ENCODE measurements at places on chromosomes 12 and 14.

DNA sequence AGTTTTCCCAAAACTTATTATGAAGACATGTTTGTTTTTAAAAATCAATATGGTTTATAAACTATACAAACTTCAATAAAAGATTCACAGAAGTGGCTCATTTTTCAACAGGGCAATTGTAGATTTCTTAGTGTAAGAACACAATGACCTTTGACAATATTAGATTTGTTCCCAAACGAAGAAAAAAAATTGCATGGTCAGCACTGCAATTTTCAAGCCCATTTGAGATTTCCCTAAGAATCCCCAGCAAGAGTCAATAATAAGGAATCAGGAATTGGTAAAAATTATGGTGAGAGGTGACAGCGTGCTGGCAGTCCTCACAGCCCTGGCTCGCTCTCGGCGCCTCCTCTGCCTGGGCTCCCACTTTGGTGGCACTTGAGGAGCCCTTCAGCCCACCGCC is 145.8 kb downstream of the DERA start:
- DNase-seq: no peak

DNA sequence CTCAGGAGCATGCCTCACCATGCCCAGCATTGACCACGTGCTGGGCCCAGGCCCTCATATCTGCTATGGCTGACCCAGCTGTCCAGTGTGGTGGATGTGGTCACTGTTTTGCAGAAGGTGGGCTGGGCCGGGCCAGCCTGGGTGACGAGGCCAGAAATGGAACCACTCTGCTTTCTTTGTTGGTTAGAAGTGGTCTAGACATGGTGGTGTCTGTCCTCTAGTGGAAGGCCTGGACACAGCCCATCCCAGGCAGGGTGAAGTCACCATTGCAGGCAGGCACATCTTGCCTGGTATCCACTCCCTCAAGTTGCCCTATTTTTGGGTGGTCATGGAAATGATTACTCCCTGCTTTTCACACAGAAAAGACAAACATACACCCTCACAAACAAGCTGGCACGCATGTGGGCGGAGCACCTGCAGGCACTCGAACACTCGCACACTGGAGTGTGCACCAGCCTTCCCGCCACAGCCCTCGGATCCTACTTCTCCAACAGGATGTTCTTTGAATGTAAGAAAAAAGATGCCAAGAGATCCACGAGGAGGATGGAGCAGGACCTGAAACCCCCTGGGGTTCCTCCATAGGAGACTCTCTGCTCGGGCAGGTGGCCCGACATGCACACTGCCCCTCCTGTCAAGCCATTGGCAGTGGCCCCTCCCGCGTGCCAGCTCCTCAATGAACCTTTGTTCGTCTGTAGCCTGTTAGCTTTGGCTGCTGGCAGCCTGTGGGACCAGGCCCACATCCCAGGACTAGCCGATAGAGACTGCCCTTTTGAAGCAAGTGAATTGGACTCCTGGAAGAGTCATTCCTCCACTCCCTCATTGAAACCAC is 38.4 kb downstream of the MLXIP start:
- no peak for DNase-seq

GRCh38 chr14:98323836-98324235 is 948.2 kb downstream of the BCL11B start:
- DNase-seq: no peak

GRCh38 chr14:54920052-54920451 is 17.4 kb upstream of the GCH1 start:
- DNase-seq: no peak

DNA sequence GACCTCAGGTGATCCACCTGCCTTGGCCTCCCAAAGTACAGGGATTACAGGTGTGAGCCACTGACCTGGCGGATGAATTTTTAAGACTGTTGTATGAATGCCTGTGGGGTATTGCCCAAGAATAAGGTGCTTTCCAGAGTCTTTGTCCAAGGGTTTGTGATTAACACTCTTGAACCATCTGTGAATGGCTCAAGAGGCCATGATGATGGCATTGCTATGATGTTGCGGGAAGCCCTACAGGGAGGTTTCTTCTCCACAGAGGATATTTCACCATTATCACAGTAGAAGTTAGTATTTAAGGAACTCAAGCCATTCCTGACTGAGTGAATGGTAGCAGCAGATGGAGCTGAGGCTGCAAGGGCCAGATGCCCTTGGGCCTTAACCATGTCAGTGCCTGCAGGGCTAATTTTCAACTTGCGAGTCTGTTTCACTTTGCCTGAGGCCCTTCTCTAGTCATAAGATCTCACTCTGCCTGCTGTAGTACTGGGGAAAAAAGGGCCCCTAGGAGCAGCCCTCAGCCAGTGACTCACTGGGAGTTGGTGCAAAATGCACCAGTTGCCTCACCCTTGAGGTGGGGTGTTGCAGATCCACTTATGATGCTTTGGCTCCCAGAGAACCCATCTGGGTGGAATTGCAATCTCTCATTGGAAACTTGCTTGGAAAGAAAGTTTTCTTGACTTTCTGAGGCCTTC is 108.6 kb upstream of the FLRT2 start:
- peak; percentile 69 for DNase-seq

Measured in fibroblast of pulmonary artery (primary cell).